SK-N-SH (cell line): ENCODE measurements at places on chromosomes 16 and 17. TPM values are rescaled to one million over a fixed set of nuclear protein-coding genes. Genes with fewer than 3 reads are reported as not detected.
A peak's percentile ranks its signal among the peaks of the same experiment; 100 is the strongest.

Gene FSCN2
- polyA plus RNA-seq = 2.0 and 2.1 TPM in 2 replicates

Gene CACNG5
- 0.10 and 0.23 TPM in 2 replicates for polyA plus RNA-seq

Gene NR1D1
- 2.1 and 6.5 TPM in 2 replicates for polyA plus RNA-seq

Gene NLRC5
- 6.5 and 7.8 TPM in 2 replicates for polyA plus RNA-seq

Gene FOXC2
- polyA plus RNA-seq = 0.37 and 1.3 TPM in 2 replicates

Gene FBXO39
- polyA plus RNA-seq = not detected in 2 replicates

Gene TOP2A
- polyA plus RNA-seq = 20.6 and 23.2 TPM in 2 replicates

DNA sequence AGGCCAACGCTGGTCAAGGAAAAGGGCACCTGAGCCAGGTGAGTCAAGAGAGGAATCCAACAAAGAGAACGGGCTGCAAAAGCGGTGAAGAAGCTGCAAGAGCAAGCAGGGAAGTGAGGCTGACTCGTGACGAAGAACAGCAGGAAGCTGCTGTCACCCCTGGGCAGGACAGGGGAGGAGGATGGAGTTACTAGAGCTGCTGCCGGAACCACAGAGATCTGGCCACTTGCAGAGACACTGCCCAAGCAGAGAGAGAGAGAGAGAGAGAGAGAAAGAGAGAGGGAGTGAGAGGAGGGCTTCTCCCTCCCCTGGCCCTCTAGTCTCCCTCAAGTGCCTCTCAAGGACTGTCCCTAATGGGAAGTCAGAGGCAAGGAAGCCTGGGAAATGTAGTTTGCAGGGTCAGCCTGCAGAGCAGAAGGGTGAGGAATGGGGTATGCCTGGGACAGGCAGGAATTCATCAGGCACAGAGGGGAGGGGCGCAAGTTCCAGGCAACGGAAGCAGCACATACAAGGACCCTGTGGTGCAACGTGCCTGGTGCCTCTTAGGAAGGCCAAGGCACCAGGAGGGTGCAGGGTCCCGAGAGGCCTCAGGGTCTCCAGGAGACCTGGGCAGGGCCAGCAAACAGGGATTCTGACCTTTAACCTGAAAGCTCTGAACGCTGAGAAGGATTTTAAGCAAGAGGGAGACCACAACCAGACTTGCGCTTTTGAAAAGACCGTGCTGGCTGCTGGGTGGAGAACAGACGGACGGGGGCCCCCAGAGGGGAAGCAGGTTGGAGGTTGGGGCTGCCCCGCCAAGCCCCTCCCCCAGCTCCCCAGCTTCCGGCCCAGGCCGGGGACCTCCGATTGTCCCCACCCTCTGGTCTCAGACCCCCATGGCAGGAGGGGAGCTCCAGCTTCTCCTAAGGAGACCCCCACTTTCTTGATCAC, 45.8 kb upstream of the CIBAR2 start:
- peak; percentile 79 for DNase-seq

GRCh38 chr16:64133366-64133765, 988.5 kb downstream of the CDH11 start:
- DNase-seq = no peak

- no peak for DNase-seq
Observed at GRCh38 chr16:24749310-24749709, 19.9 kb downstream of the TNRC6A start.

GRCh38 chr17:58189436-58190146, 2.9 kb upstream of the EPX start:
- peak; percentile 30 for DNase-seq

DNA sequence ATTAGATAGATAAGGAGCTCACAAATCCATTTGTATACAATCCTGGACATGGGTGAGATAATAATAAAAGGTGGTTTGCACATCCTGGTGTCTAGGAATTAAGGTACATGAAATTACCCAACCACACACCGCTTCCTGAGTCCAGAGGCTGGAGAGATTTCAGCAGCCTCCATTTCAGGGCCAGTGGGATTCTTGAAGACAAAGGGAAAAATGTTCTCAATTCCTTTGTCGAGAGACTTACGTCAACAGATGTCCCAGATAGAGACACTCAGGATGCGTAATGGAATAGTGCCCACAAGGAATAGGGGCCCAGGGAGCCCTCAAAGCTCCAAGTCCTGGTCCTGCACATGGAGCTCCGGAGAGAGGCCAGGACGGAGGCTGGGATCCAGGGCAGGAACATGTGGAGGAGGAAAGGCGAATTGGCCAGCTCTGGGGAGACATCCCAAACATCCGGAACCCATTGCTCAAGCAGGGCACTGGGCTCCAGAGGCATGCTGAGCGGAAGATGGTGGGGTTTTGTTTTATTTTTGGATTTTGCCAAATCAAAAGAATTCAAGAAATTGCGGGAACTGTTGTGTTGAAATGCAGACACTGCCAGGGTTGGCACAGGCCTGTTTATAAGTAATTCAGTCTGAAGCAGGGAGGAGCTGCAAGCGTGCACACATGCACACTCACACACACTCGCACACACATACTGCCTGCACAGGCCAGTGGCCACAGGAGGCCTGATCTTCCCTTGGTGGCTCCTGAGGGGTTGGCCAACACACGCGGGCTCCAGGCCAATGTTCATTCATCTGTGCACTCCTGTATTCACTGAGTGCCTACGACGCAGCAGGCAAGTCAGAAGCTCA, 97.2 kb downstream of the NOG start:
- DNase-seq = no peak

- DNase-seq = no peak
Observed at GRCh38 chr16:80436510-80436909, 104.3 kb upstream of the DYNLRB2 start.

GRCh38 chr16:81668243-81669097, 110.6 kb upstream of the PLCG2 start:
- DNase-seq = peak; percentile 57

- DNase-seq = no peak
Observed at GRCh38 chr17:74220219-74220618, 6.8 kb downstream of the TTYH2 start.

DNA sequence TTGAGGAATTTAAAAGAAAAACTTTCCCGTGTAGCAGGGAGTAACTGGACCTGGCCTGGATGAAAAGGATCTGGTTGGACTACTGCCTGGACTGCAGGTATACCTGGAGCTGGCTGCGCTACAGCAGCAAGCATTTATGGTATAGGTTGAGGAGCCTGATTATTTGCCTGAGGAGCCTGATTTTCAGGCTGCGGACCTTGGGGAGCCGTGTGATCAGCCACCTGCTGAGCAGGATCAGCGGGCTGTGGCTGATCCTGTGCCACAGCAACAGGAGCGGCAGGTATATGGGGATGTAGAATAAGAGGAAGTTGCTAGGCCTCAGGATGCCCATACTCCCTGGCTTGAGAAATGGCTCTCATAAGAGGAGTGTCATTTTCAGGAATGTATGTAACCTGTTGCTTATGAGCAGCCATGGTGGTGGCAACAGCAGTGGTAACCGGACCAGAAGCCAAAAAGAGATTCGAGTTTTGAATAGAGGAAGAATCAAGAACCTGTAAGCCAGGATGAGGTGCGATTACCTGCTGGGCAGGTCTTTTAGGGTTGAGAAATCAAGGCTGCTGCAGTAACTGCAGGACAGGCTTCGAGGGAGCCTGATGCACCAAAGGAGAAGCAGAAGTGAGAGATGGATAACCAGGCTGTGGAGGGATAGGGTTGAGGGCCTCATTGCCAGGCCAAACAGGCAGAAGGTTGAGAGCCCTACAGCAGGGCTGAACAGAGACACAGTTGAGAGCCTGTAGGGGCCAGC, 60.9 kb upstream of the ARL4D start:
- no peak for DNase-seq

- DNase-seq = no peak
Observed at GRCh38 chr16:70590722-70591415, 55.5 kb upstream of the IL34 start.
